Activated CD4-positive, alpha-beta T cell treated with anti-CD3 and anti-CD28 coated beads, Interleukin-2, amount 10 ng/mL, durations not matched to agents 24 days and 14 days (primary cell): ENCODE measurements at places on chromosomes 5 and 9. TPM values are rescaled to one million over a fixed set of nuclear protein-coding genes. Genes with fewer than 3 reads are reported as not detected.

The CDH9 gene
- not detected in 2 replicates for total RNA-seq

The COL15A1 gene
- 0.05 and 0.12 TPM in 2 replicates for total RNA-seq

DNA sequence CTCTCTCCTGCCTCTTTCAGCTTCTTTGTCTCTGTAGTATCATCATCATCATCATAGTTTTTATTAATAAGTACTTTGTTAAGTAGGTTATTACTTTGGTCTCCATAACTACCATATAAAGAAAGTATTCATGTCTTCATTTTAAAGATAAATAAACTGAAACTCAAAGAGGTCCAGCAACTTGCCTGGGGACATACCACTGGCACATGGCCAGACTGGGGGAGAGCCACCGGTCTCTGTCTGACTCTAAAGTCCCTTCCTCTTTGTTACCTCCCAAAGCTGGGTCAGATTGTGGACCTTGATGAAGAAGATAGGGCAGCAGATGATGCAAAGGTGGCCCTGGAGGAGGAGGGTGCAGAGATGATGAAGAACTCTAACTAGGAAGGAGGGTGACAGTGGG is 8.5 kb downstream of the CDX1 start:
- no peak for DNase-seq

- no peak for DNase-seq
Observed at GRCh38 chr5:78419396-78419795, 59.0 kb downstream of the SCAMP1 start.

The NOTCH1 gene
- total RNA-seq: 108 and 113 TPM in 2 replicates

The ANKRD34B gene
- not detected in 2 replicates for total RNA-seq

DNA sequence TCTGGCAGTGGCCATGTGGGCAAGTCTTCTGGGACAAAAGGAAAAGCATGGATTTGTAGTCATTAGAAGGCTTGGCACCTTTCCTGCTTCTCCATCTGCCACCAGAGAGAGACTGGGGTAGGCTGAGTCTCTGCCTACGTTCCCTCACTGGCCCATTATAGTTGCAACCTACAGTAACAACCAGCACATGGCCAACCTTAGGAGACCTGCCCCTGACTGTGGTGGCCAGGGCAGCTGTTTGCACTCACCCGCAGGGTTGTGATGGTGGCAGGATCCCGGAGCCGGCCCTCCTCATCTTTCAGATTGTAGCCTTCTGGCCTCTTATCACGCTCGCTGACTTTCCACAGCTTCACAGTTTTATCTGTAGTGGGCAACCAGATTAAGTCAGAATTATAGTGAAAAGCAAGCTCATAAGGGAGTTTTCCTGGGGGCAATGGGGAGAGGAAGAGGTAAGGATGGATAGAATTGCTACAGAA is 174.9 kb upstream of the GPR151 start:
- no peak for DNase-seq
